GM13977 (cell line): ENCODE measurements at places on chromosomes 4 and X.

GRCh38 chrX:33175201-33175600 is 36.1 kb downstream of the DMD start:
- DNase-seq = no peak

- DNase-seq = no peak
Observed at GRCh38 chrX:19981947-19982346, 8.9 kb downstream of the BCLAF3 start.

- no peak for DNase-seq
Observed at GRCh38 chr4:36328130-36328529, 46.7 kb downstream of the DTHD1 start.

GRCh38 chr4:29966386-29966785 is 753.8 kb upstream of the PCDH7 start:
- no peak for DNase-seq

DNA sequence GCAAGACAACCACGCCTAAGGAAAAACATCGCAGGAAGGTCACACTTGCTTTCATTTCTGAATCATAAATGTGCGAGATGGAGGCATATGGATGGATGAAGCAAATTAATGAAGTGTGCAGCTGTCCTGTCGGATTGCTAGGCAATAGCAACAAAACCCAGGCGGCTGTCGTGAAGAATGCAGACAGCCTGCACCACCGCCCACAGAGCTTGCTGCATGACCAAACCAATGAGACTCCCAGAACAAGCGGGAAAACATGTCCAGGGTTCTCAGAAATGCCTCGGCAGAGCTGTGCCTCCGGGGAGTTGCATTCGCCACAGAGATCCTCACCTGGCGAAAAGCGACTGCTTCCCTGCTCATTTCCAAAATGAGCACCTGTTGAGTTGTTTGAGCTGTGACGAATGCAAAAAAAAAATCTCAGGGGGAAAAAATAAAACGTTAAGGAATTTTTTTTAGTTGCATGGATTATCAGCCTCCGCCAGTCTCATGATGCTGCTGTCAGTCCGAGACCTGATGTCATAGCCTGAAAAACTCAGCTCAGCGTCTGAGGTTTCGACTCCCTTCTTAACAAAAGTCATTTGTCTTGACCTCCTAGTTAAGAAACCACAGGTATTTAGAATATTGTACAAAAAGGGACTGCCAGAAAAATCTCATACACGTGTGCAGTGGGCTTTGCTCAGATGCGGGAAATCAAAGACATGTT is 155.5 kb upstream of the MXRA5 start:
- no peak for DNase-seq

- no peak for DNase-seq
Observed at GRCh38 chr4:89156174-89156914, 45.0 kb downstream of the TIGD2 start.

- DNase-seq = no peak
Observed at GRCh38 chr4:107888237-107888636, 43.1 kb upstream of the CYP2U1 start.

DNA sequence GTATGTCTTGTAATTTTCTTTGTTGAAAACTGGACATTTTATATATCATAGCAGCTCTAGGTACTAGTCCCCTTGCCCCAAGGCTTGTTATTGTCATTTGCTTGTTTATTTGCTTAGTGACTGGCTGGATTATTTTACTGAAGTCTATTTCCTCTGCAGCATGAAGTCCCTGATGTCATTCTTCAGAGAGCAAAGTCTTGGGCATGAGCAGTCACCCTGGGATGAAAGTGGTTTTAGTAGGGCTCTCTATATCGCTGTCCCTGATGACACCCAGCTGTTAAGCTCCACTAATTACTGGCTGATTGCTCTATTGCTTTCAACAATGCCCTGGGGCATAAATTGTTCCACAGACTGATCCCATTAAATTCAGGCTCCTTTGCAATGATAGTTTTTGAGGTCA is 113.5 kb upstream of the USP9X start:
- DNase-seq = no peak

DNA sequence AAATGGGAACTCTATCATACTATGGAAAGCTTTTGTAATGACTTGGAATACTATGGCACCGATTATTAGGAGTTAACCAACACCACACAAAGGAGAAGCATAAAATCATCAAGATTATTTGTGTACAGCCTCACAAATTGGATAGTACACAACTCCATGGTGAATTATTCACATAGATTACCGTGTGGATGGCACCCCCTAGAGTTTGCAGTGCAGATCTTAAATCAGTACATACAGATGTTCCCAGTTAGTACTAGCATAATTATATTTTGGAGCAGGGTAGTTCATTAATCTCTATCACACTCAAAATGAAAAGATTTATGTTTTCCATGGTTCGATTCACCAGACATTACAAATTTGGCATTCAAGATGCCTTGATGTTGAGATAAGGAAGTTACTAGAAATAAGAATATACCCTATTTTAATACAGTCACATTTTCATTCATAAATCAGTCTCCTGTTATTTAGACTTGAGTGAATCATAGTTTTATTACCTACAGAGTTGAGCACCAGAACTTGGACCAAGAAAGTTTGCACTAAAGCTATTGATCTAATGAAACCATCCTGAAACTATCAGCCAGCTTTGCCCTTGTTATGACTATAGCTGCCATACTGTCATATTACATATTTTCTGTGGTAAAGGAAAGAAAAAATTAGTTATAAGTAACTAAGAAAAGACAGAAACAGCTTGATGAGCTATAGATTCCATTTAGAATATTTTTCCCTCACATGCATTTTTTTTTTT is 531.8 kb downstream of the GLUD2 start:
- peak; percentile 3 for DNase-seq

DNA sequence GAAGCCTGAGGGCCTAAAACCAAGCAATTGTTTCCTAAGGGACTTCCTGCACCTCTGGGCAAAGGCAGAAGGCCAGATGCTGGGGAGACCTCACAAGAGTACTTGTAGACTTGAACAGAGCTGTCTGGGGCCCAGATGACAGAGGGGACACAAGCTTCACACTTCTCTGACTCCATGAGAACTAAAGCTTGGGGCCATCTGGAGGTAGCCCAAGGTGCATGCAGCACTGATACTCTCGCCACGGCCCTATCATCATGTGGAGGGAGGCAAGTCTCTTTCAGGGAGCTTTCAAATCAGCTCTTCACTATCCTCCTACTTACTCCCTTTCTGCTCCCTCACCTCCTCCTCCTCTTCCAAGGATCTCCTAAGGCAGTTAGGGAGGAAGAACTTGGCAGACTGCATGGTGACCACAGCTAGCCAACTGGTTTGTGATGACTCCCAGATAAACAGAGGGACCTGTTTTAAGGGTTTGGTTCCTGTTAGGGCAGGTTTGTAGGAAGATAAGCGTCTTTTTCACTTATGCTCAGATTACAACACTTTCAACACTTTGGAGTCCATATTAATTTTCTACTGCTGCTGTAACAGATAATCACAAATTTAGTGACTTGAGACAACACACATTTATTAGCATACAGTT is 23.8 kb downstream of the MSL3 start:
- no peak for DNase-seq
